ENCODE measurements at places on chromosomes 11 and 22.
A peak's percentile ranks its signal among the peaks of the same experiment; 100 is the strongest.

- no peak for DNase-seq
Observed at GRCh38 chr11:75262436-75262835, 21.9 kb downstream of the TPBGL start.

DNA sequence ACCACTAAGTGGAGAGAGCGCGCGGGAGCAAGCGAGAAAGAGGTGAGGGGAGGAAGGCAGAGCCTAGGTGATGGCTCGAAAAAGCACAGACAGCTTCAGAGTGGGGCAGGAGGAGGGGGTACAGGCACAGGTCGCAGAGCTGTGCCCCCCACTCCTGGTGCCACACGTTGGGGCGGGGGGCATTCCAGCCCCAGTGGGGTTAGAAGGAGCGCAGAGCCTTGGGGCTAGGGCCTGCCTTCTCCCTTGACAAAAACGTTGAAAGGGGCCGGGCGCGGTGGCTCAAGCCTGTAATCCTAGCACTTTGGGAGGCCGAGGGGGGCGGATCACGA, 41.6 kb upstream of the ISX start:
- DNase-seq, result no peak

DNA sequence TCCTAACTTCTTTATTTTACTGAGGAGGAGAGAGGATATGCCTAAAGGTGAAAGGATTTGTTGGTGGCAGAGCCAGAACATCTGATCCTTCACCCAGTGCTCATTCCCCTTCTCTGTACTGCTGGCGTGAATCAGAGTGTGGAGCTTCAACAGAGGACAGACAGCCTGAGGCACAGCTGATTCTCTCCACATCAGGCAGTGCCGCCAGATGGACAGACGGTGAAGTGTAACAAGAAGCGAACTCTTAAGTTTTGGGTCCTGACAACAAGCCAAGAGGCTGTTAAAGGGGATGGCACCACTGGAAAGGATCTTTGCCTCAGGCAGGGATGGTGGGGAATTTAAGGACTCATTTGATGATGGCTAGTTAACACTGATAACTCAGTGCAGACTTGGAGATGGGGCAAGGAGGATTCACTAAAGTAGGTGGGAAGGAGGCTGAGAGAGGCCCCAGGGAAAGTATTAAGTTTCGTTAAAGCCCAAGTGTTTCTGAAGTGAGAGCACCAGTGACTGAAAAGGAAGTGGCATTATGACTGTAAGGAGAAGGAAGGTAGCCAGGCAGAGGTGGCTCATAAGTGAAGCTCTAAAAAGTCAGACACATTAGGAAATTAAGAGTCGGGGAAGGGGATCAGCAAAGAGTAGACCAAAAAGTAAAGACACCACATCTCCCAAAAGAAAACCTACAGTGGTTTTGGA, 81.3 kb downstream of the CLPB start:
- peak; percentile 47 for DNase-seq

DNA sequence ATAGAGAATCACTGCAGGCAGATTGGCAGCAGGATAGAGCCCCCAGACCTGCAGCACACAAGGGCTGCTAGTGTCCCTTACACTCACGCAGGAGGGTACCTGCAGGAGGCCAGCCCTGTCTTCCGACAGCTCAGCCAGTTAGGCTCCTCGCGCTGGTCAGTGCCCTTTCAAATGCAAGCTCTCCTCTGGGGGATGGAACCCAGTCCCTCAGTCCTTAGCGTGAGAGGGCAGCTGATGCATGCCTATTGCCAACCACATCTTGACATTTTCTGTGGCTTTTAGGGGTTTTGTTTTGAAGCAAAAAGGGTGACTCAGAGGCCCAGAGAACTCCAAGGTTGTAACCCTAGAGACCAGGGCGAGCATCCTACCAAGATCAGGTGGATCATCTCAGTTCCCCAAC, 40.0 kb downstream of the WNT11 start:
- DNase-seq, result peak; percentile 45

DNA sequence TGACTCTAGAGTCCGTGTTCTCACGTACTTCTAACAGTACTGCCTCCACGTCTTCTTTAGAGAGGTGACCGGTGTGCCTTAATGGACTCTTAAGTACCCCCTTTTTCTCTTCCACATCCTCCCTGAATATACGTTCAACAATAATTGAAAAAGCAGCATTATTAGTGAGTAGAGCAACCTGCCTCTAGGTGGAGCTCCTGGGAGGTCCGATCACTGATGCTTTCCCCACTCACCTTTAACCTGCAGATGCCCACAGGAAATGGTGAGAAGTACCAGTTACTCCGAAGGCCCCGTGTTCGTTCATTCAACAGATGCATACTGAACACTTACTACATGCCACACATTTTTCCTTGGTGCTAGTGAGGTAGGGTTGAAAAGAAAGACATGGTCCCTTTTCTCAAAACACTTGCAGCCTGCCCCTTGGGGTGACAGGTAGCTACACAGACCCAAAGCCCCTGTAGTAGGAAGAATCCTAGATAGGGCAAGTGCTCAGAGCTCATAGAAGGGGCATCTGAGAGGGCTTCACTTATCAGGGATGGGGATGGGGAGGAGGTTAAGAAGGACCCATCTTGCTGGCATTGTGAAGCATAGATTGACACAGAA, 72.7 kb downstream of the FEZ1 start:
- no peak for DNase-seq

GRCh38 chr22:17804331-17805080, 30.2 kb upstream of the BID start:
- no peak for DNase-seq

DNA sequence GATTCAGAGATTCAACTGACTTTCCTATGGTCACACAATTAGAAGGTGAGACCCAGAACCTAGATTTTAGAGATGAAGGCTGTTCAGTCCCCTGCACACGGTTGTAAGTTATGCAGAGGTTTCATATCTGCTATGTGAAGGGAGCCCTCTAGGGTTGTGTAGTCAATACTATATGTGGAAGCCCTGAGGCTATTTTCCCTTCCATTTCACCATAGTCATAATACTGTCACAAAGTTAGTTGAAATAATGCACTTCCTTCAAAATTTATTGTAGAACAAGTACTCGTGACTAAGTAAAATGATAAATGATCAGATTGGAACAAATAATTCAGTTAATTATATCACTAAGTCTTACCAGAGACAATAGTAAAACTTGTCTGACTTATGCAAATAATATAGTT, 48.8 kb downstream of the ENDOD1 start:
- DNase-seq, result no peak

GRCh38 chr11:134486704-134487103, 74.7 kb upstream of the B3GAT1 start:
- DNase-seq, result no peak

DNA sequence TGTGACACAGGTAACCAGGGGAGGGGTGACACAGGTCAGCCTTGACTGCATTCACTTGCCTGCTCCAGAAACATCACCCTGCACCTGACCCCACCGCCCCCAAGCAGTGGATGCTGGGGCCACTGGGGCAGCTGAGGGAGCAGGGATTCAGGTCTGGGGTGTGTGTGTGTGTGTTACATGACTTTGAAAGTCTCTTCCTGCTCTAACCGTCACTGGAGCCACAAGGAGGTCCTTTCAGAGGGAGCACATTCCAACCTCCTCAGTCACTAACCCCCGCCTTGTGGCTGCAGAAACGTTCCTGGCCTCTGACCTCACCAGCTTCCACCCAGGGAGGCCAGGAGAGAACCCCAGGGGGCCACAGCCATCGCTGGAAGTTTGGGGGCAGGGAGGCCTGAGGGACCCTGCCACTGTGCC, 2.9 kb upstream of the FOSL1 start:
- DNase-seq, result no peak

GRCh38 chr11:35173011-35173511, 34.1 kb downstream of the CD44 start:
- no peak for DNase-seq

- no peak for DNase-seq
Observed at GRCh38 chr11:114564831-114565230, 5.2 kb upstream of the NXPE1 start.

Measured in WTC11 (cell line).